ENCODE measurements at places on chromosomes 2 and 18. TPM values are rescaled to one million over a fixed set of nuclear protein-coding genes. Genes with fewer than 3 reads are reported as not detected.

DNA sequence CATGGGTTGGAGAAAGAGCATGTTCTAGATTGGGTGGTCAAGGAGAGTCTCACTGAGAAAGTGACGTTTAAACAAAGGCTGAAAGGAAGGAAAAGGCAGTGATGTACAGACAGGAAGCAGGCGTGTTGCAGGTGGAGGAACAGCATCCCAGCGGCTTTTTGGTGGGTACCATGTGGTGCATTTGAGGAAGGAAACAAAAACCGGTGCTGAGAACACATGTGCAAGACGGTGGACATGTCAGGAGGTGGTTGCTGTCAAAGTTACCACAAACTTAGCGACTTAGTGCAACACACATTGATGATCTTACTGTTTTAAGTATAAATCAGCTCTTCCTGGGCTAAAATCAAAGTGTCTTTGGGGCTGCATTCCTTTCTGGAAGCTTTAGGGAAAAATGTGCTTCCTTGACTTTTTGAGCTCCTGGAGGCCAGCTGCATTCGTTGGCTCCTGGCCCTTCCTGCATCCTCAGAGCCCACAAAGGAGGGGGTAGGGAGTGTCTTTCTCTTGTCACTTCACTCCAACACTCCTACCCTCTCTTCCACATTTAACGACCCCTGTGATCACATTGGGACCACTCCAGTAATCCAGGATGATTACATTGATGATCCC, 380.6 kb downstream of the FBXO15 start:
- DNase-seq, result no peak

GRCh38 chr2:166634706-166635105, 140.7 kb upstream of the SCN7A start:
- DNase-seq, result no peak

GRCh38 chr2:15763106-15763821, 171.6 kb downstream of the DDX1 start:
- DNase-seq, result no peak

GRCh38 chr2:163974766-163975165, 239.0 kb upstream of the FIGN start:
- DNase-seq, result no peak

DNA sequence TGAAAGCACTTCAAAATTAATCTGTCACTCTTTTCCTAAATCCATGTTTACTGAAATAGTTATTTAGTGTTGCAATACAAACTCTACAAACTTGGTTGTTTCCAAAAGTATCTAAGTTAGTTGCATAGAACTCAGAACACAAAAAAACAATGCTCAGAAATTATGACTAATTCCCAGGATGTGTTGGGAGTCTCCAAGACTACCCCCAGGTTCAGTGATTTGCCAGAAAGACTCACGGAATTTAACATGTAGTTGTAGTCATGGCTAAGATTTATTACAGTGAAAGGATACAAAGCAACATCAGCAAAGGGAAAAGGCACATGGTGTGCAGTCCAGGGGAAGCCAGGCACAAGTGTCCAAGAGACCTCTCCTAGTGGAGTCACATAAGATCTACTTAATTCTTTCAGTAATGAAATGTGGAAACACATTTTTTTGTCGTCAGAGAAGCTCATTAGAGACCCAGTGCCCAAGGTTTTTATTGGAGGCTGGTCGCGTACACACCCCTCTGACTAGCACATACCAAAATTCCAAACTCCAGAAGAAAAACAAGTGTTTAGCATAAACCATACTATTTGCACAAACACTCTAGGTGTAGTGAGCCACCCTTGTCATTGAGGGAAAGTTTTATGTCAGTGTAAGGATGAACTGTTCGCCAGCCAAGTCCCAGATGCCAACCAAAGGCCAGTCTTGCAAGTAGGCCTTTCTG, 43.3 kb upstream of the CYP20A1 start:
- no peak for DNase-seq

GRCh38 chr2:36607947-36608346, 10.0 kb upstream of the FEZ2 start:
- no peak for DNase-seq

DNA sequence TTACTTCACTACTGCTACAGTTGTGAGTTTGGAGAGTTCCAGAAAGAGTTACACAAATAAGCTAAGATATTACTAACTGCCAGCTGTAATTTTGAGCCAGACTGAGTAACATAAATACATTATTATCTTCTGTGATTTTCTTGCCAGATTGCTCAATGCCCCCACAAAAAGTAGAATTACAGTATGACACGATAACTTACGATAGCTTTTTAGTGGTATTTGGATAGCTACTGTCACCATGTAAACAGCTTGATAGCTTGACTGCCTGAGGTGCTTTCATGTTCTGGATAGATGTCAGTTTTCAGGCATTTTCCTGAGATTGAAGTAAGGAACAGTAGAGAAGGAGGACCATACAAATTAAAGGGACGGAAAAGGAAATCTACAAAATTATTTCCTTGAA, 533.3 kb downstream of the SOCS6 start:
- no peak for DNase-seq

- no peak for DNase-seq
Observed at GRCh38 chr2:16255120-16255519, 314.8 kb downstream of the MYCN start.

The ZSCAN30 gene
- total RNA-seq, result 7.8 TPM

The MYOM1 gene
- total RNA-seq, result 0.26 TPM

The CNTNAP5 gene
- not detected for total RNA-seq
